ENCODE measurements at places on chromosomes 16 and 17.
A peak's percentile ranks its signal among the peaks of the same experiment; 100 is the strongest.

- no peak for DNase-seq
Observed at GRCh38 chr17:55177159-55177854, 87.5 kb upstream of the HLF start.

- DNase-seq = no peak
Observed at GRCh38 chr16:87484487-87485331, 8.1 kb downstream of the ZCCHC14 start.

- no peak for DNase-seq
Observed at GRCh38 chr16:55913716-55914115, 38.5 kb upstream of the CES5A start.

GRCh38 chr17:9802294-9802693 is 10.9 kb upstream of the DHRS7C start:
- no peak for DNase-seq

GRCh38 chr16:50909831-50910735 is 168.2 kb downstream of the CYLD start:
- DNase-seq = no peak

DNA sequence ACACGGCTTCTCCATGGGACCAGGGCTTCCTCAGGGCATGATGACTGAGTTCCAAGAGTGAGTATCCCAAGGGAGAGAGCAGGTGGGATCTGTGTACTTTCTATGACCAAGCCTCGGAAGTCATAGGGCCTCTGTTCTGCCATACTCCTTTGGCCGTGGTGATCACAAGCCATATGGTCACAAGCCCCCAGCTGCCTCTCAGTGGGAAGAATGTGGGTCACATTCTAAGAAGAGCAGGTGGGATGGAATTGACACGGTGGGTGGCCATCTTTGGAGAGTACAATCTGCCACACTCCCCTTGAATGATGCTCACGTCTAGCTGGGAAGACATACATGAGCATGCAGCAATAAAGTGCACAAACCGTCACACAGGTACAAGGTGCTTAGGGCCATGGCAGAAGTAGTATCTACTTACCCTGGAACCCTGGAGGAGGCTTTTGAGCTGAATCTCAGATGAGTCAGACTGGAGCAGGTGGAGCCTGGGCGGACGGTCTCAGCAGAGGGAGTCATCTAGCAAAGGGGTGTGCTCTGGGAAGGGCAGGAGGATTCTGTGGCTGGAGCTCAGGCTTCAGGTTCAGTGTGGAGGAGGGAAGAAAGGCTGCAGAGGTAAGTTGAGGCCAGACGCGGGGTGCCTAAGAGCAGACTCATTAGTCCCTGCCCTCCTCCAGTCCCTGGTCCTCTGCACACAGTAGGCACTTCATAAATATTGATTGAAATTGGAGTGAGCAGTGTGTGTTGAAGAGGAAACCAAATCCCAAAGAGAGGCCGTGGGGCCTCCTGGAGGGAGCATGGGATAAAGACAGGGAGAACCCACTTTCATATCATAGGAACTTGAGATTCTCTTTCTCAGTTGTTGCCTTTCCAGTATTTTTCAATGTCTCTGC is 26.6 kb downstream of the GOSR2 start:
- DNase-seq = no peak

- DNase-seq = no peak
Observed at GRCh38 chr16:11016993-11017392, 72.6 kb downstream of the CLEC16A start.

DNA sequence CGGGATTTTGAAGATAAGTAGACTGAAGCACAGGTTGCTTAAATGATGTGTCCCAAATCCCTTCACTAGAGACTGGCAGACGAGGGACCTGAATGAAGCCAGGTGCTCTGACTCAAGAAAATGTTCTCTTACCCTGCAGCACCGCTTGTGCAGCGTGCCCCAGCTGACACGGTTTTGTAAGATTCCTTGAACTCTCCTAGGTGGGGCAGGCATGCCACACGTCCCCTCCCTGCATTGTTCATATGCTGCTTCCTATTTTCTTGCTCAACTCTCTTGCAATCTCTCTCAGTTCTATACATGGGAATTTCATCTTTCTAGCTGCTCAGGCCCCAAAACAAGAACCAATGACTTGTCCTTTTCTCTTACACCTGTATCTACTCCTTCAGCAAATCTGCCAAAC is 22.1 kb upstream of the HNF1B start:
- no peak for DNase-seq

- DNase-seq = no peak
Observed at GRCh38 chr17:70110443-70110880, 35.4 kb downstream of the KCNJ16 start.

DNA sequence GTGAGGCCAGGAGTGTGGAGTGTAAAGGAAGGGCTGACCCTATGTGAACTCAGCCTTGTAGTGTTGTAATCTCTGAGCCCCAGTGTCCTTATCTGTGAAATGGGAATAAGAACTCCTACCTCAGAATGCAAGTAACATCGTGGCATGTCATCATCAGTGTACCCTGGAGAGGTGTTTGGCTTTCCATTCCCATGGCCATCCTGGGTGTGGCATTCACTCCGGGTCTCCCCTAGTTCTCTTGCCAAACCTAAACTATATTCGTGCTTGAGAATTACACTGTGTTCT is 1.9 kb downstream of the NXPH3 start:
- DNase-seq = no peak

DNA sequence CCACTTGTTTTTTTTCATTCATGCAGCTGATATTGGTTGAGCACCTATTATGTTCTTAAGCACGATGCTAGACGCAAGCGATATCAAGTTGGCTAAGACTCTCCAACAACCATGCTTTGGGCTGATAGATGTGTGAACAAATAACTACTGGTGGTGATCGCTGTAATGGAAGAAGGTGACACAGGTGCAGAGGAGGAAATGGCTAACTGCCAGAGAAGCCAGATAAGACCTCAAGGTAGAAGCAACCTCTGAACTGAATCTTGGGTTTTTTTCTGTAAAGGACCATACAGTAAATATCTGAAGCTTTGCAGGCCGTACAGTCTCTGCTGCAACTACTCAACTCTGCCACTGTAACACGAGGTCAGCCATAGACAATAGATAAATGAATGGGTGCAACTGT is 97.9 kb downstream of the C17orf67 start:
- no peak for DNase-seq

- no peak for DNase-seq
Observed at GRCh38 chr17:75428543-75429469, 23.3 kb upstream of the GRB2 start.

GRCh38 chr16:3101841-3102470 is 2.9 kb upstream of the ZSCAN10 start:
- DNase-seq = no peak

DNA sequence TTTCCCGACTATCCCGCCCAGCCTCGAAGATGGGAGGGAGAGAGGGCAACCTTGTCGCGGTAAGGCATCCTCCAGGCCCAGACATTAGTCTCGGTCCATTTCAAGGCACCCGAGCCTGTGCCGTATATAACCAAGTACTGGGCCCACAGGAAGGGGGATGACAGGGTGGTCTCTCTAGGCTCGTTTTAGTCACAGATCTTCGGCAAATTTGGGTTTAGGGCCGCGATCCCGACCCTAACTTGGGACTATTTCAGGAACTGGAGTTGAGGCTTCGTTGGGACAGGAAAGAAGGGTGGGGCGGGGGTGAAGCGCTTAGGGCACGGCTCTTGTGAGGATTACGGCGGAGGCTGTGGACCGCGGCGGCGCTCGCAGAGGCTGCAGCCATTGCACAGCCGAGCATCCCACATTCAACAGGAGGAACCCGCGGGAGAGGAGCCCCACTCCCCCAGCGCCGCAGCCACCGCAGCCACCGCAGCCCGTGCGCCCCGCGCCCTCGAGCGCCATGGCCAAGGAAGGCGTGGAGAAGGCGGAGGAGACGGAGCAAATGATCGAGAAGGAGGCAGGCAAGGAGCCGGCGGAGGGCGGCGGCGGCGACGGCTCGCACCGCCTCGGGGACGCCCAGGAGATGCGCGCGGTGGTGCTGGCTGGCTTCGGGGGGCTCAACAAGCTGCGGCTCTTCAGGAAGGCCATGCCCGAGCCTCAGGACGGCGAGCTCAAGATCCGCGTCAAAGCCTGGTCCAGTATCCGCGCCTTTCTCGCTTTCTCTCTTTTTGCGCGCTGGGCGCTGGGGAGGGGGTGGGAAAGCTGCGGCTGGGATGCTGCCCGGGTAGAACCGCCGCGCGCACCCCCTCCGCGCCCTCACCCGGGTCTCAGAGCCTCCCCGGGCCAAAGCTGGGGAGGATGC is at the start of gene VAT1L:
Gene VAT1L (plus strand): TSS at position 384 of the 904 bp plus-strand sequence. CDS start 119 bp downstream, at position 503.
- no peak for DNase-seq

GRCh38 chr16:49021136-49021535 is 260.5 kb downstream of the CBLN1 start:
- no peak for DNase-seq

GRCh38 chr17:56125830-56126819 is 27.1 kb upstream of the ANKFN1 start:
- no peak for DNase-seq

DNA sequence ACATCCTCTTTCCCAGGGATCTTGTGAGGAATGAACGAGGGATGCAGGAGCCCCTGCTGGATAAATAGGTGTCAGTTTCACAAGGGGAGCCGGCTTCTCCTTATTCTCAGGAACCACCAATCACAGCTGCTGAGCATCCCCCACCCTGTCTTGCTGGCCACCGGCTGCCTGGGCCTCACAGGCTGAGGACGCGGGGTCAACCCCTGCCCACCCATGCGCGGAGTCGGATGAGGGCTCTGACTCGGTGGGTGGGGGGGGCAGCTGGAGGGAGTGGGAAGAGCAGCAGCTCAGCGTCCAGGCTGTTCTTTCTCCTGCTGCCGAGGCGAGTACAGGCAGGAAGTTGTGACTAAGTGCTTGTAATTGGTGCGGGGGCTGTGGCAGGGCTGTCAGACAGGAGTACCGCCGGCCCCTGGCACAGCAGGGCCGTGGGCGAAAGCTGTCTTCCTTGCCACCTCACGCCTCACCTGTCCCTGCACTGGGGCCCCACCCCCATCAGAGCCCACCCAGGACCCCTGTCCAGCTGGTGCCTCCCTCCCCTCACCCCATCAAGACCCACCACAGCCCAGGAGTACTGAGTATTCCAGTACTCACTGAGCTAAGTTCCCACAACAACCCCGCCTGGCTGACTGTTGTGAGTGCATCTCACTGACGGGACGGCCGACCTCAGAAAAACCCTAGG is 11.0 kb upstream of the DPEP1 start:
- DNase-seq = no peak

DNA sequence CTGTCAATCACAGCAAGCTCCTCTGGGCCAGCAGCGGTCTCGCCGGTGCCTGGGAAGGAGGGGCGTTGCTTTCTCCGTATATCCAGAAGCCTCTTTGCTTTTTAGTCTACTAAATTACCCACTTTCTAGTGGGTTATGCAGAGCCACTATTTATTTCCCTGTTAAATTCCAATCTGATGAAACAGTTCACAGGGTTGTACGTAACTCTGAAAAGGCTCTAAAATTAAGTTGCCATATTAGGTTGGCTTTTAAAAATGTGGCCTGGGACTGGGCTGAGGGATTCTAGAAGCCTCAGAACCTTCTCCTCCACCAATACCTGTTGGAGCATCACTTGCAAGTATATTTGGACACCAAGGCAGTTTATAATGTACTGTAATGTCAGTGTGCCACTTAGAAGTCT is 27.2 kb downstream of the MARCHF10 start:
- no peak for DNase-seq

DNA sequence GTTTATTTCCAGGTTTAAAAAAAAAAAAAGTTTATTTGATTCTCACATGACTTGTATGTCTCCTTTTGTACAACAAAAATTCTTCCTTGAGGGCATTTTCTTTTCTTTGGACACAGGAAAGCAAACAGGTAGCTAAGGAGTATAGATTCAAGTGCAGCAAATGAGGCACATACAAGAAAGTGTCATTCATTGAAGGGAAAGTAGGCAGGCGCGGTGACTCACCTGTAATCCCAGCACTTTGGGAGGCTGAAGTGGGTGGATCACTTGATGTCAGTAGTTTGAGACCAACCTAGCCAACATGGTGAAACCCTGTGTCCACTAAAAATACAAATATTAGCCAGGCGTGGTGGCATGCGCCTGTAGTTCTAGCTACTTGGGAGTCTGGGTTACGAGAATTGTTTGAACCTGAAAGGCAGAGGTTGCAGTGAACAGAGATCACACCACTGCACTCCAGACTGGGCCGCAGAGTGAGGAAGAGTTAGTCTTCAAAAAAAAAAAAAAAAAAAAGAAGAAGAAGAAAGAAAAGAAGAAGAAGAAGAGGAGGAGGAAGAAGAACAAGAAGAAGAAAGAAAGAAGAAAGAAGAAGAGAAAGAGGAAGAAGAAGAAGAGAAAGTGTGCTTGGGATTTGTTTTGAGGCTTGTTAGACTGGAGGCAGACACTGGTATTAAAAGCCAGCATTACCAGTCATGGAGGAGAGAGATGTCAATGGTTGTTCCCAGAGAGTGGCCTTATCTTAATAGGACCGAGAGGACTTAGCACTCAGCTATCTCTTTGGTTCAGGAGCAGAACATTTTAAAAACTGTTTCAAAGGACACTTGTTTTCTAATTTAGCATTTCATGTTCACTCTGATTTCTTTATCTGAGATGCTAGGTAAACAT is 19.7 kb downstream of the GINS3 start:
- no peak for DNase-seq

GRCh38 chr17:43540821-43541674 is 5.1 kb downstream of the ETV4 start:
- DNase-seq = no peak

GRCh38 chr17:65008882-65009281 is 47.7 kb downstream of the GNA13 start:
- no peak for DNase-seq

- no peak for DNase-seq
Observed at GRCh38 chr16:28826141-28826540, 3.3 kb downstream of the ATXN2L start.

DNA sequence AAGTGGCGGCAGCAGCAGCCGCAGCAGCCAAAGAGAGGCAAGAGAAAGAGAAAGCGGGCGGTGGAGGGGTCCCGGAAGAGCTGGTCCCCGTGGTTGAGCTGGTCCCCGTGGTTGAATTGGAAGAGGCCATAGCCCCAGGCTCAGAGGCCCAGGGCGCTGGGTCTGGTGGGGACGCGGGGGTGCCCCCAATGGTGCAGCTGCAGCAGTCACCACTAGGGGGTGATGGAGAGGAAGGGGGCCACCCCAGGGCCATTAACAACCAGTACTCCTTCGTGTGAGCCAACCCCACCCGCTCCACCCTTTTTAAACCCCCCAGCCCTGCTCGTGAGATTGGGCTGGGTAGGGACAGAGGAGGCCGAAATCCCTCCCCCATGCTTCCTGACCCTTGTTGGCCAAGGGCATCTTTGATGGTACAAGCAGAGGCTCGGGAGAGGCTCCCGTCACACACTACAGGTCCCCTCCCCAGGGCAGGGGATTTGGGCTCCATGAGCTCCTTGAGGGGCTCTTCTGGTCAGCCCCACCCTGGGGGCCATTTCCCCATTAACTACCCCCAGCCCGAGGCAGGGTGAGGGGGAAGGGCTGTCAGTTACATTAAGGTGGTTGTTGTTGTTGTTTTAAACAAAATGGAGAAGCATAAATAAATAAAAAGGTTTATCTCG is 4.6 kb upstream of the ATP2A1 start:
- no peak for DNase-seq

GRCh38 chr16:87850009-87851006 is 19.0 kb downstream of the SLC7A5 start:
- DNase-seq = peak; percentile 64

Measured in hypothalamus (tissue), 51 donors.